ENCODE measurements at places on chromosomes 16 and 17.

DNA sequence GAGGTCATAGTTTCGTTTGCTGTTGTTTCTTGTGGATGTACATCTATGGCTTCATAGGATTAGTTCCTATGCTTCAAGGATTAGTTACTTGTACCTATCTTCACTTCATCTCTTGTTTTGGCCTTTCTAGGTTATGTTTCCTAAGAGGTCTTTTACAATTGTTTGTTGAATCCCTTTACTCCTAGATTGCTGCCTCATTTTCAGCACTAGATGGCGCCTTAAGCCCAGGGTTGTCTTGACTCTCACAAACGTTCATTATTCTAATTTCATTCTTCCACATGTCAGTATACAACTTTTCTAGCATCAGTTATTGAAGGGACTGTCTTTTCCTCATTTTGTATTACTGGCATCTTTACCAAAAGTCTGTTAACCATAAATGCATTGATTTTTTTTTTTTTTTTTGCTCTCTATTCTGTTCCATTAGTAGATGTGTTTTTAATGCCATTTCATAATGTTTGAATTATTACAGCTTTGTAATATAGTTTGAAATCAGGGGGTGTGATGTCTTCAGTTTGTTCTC is 45.0 kb upstream of the NACA2 start:
- DNase-seq = no peak

DNA sequence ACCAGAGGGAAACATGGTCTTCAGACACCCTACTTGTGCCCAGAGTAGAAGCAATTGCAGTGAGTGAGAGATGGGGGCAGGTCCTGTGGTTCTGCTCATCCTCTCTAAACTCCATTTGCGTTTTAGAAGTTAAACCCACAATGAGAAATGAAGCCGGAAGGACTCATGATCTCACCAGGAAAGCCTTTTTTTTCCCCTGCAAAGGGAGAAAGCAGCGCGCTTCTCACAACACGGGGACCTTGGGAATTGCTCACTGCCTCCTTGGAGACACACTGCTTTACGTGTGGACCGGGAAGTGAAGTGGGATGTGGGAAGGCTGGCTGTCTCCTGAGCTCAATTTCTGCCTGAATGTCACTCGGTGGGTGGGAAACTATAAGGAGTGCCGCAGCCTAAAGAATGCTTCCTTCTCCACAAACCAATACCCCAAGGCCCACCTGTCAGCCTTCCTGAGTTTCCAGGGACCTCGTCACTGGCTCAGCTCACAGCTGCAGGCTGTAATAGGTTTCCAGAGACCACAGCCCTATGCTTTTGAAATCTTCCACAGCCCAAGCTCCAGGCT is 365.4 kb downstream of the XYLT1 start:
- no peak for DNase-seq

DNA sequence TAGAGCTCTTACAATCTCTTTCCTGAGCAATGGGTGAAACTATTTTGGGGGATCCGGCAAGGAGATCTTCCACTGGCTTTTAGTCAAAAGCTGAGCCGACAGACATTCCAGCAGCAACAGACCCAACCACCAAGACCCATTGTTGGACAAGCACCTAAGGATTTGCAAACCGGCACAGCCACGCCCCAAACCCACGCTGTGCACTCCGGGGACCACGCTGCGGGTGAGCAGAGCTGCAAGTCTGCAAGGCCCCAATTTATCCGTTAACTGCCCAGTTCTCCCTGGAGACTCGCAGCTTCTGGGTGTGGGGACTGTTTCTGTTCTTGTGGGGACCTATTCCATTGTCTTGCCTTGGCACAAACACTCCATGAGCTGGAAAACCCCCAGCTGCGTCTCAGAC is 45.9 kb downstream of the C16orf95 start:
- no peak for DNase-seq

GRCh38 chr17:30897311-30897710 is 8.7 kb downstream of the TEFM start:
- DNase-seq = no peak

- DNase-seq = no peak
Observed at GRCh38 chr16:54407596-54407995, 121.0 kb upstream of the IRX3 start.

DNA sequence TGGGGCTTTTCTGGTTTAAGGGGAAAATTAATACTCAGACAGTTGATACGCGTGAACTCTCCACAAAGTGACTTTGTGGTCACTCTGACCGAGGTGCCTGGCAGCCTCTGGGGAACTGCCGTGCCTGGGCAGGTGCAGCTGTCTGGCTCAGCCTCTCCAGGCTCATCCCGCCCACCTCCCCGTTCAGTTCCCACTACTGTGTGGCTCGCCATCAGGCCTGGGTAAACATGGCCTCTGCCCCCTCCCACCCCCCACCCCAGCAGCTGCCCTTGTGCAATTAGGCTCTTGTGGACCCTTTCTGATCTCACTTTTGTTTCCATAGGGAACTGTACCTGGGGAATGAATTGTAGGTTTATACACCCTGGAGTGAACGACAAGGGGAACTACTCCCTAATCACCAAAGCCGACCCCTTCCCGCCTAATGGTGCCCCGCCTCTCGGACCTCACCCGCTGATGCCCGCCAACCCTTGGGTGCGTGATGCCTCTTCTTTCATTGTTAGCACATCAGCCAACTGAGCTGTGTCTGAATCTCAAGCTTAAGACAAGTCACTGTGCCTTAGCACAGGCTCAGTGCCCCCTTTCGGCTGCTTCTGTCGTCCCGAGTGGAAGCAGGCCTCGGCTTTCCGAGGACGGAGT is 27.8 kb downstream of the ZC3H18 start:
- DNase-seq = no peak

GRCh38 chr16:8070506-8070905 is 519.8 kb downstream of the TMEM114 start:
- no peak for DNase-seq

DNA sequence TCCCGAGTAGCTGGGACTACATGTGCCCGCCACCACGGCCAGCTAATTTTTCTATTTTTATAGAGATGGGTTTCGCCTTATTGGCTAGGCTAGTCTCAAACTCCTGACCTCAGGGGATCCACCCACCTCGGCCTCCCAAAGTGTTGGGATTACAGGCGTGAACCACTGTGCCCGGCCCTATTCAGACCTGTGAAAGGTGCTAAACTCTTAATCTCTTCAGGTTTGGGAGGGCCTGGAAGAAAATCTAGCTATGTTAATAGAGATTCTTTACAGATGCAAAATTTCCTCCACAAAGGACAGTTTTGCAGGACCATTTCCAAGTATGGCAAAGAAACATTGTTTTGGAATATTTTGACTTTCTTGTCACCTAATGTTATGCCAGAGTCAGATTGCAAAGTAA is 3.1 kb upstream of the PLA2G15 start:
- no peak for DNase-seq

DNA sequence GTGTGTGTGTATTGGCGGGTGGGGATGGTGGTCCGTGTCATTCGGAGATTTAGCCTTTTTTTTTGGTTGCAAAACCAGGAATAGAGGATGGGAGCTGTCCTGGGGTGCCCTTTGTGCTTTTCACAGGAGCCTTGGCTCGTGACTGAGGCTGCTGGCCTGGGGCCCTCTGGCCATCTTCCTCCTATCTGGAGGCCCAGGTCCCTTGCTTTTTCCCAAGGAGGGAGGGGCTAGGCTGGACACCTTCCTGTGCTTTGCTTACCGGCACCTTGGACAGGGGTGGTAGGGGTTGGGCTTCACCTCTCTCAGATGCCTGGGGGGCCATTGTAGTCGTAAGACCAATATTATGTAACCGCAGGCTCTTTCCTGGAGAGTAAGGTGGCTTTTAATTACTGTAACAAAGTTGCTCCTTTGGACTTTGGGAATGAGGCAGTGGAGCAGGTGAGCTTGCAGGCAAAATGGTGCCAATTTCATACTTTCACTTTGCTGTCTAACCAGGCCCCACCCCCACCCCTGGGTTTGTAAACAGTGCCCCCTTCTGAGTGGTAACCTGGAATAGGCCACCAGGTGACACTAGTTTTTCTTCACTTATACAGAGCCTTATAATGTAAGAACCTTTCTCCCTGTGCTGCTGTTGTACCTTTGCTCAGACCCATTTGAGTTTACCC is 1.2 kb downstream of the DYNLL2 start:
- DNase-seq = peak; percentile 24

DNA sequence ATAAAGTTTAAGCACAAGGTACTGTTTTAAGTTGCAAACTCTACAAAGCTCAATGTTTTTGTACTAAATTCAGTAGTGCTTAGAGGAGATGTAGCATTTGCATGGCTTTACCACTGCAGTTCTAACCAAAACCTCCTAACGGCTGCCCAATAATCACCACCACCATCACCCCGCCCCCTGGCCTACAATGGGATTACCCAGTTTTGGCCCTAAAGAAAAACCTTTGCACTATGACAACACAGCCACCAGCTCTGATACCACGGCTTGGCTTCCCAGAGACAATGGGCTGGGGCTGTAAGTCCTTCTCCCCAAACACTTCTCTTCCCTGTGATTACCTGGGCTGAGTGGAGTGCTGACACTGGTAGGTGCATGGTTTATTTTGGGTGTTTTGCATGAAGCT is 58.4 kb upstream of the MTMR4 start:
- no peak for DNase-seq

GRCh38 chr17:40530531-40530994 is 29.1 kb upstream of the TNS4 start:
- DNase-seq = no peak

DNA sequence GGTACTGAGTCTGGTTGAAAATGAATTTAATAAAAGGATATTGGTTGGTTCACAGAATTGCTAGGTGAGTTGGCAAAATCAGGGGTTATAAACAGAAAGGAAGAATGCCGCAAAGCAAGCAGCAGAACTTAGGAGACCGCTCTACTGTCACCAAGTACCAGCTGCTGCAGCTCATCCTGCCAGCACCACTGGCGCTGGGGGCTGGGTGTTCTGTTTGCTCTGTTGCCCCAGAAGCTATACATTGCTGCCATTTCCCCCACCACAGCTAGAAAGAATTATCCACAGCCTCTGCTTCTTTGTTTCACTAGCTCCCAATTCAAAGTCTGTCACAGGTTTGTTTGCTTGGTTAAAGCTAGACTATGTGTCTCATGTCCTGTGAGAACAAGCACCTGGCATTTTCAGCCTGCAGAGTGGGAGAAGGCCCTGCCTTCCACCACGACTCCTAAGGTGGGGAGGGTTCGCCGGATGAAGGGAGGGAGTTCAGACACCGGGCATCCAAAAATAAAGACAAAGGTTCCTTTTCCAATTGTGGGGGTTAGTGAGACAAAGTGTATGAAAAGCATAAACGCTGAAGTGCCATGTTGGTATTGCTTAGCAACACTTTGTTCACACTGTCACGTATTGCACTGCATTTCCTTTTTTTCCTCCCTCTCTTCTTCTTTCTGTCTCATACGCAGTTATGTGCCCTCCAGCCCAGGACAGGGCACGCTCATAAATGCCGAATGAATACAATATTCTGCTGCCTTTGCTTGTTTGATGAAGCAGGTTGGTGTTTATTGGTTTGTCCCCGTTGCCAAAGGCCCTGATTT is 9.6 kb upstream of the CPD start:
- no peak for DNase-seq

GRCh38 chr17:79991140-79991923 is 44.3 kb downstream of the TBC1D16 start:
- DNase-seq = peak; percentile 53

DNA sequence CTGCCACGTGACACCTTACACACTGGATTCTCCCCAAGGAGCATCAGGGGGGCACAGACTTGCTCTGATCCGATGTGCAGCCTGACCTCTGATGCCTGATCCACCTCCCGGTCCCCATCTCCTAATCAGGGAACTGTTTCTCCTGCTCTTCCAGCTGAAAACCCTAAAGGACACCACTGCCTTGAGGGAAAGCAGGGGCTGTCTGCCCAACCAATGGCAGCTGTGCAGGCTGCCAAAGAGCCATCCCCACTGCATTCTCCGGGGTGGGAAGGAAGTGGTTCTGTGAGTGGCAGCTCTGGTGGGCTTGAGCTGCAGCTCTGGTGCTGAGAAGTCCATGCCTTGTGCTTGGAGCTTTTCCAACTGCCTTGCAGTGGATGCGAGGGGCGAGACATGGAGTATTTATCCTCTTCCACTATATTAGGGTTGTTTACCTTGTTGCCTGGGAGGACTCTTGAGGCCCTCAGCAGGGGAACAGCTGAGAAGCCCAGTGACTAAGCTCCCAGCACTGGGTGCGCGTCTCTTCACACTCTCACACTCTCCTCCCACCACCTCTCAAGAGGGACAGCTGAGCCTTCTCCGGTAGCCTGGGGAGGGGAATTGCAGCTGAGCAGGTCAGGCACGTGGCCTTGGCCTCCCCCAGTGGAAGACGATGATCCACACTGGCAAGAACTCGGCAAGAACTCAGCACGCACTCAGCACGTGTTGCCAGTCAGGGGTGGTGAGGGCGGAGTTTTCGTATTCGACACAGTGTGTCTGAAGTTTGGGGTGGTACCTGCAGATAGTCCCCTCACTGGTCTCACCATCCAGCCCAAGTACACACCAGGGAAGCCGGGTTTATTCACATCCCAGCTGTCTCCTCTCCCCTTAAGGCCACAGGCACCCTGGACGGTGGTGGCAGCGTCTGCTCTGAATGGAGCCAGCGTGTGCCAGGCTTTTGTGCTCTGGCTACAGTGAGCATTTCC is 21.1 kb upstream of the SPATA32 start:
- no peak for DNase-seq

GRCh38 chr16:31267332-31268032 is 7.7 kb downstream of the ITGAM start:
- DNase-seq = no peak
